Upper lobe of right lung (tissue), 1 donor: ENCODE measurements at places on chromosomes 16 and 17.

DNA sequence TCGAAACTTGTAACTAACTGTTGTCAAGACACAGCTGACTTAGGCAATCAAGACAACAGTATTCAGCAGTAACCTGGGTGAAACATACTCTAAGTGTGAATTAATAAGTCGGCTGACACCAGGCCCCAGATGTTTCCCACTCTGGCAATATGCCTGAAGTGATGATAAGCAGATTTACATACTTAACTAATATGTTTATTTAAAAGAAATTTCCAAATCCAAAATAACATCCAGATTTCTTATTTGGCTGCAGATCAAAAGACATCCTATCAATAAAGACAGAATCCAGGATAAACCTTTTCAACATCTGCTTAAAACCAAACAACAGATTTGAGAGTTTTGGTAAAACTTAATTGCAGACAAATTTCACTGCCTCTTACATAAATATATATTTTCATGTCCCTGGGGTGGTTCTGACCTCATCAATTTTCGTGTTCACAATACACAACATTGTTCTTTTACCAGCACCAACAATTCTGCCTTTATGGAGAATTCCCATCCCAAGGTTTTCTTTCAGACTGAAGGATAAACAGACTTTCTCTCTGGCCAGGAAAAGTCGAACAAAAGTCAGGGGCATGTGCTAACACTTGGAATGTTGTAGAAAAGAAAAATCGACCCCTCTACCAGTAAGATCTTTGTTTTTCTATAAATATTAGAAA, 45.1 kb upstream of the TOX3 start:
- DNase-seq, result no peak

- no peak for DNase-seq
Measured at GRCh38 chr17:66831383-66832210, 3.3 kb upstream of the CACNG5 start.

- DNase-seq, result no peak
Measured at GRCh38 chr17:6084311-6085161, 14.4 kb downstream of the WSCD1 start.

- peak; percentile 48 for DNase-seq
Measured at GRCh38 chr17:82846061-82846691, 6.4 kb upstream of the ZNF750 start.

DNA sequence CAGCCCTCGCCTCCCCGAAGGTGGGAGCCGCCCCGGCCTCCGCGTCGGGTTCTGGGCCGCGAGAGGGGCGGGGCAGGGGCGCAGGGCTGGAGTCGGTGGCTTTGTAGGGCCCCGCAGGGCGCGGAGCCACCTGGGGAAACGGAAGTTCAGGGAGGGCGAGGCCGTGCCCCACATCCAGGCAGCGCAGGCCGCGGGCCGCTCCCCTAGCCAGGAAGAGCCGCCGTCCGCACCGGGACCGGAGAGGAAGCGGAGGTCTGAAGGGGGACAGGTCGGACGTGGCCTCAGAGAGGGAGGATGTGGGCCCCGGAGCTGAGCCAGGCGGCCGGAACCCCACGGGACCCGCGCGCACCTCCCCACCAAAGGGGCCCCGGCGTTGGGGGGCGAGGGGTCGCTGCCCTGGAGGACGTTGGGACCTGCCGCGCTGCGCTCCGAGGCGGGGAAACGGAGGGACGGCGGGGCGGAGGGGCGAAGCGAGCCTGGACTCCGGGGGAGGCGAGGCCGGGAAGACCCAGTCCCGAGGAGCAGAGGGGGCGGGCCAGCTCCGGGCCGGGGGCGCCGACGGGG, 482 bp upstream of the SLC16A3 start:
- peak; percentile 89 for DNase-seq

- DNase-seq, result no peak
Measured at GRCh38 chr17:10161386-10161785, 37.0 kb downstream of the GAS7 start.
